BJ (cell line): ENCODE measurements at places on chromosomes 5 and 9. TPM values are rescaled to one million over a fixed set of nuclear protein-coding genes. Genes with fewer than 3 reads are reported as not detected.

Gene SYK
- not detected in 2 replicates for polyA plus RNA-seq

Gene PTGDS
- polyA plus RNA-seq: 0.31 and 0.58 TPM in 2 replicates

Gene NUTM2G
- not detected in 2 replicates for polyA plus RNA-seq

Gene RAB3C
- polyA plus RNA-seq: not detected in 2 replicates

Gene ADAMTS6
- 26.2 and 28.0 TPM in 2 replicates for polyA plus RNA-seq

Gene C7
- polyA plus RNA-seq: 0.28 and 0.31 TPM in 2 replicates

Gene GNG10
- polyA plus RNA-seq: 48.4 and 68.0 TPM in 2 replicates

Gene ACOT12
- polyA plus RNA-seq: 0.18 TPM in 1 of 2 replicates, not detected in the other

Gene GFI1B
- 0.16 TPM in 1 of 2 replicates, not detected in the other for polyA plus RNA-seq

Gene TAS2R1
- polyA plus RNA-seq: 0.06 and 0.54 TPM in 2 replicates

Gene AFAP1L1
- 1.2 and 1.3 TPM in 2 replicates for polyA plus RNA-seq

Gene NFIL3
- polyA plus RNA-seq: 6.9 and 11.4 TPM in 2 replicates

Gene LIX1
- not detected in 2 replicates for polyA plus RNA-seq

Gene SLC27A6
- 0.06 and 0.10 TPM in 2 replicates for polyA plus RNA-seq

Gene CARTPT
- polyA plus RNA-seq: not detected in 2 replicates

Gene KCNV2
- not detected in 2 replicates for polyA plus RNA-seq

Gene ADAMTS13
- polyA plus RNA-seq: 1.3 and 2.4 TPM in 2 replicates

Gene FBP2
- polyA plus RNA-seq: not detected in 2 replicates

Gene IGFBPL1
- polyA plus RNA-seq: 0.37 and 0.69 TPM in 2 replicates

Gene CKMT2
- polyA plus RNA-seq: 0.10 and 0.17 TPM in 2 replicates

Gene GDA
- polyA plus RNA-seq: not detected in 2 replicates

Gene HSD17B3
- polyA plus RNA-seq: 0.05 TPM in 1 of 2 replicates, not detected in the other

Gene UBE2B
- 17.6 and 45.2 TPM in 2 replicates for polyA plus RNA-seq

Gene BAAT
- polyA plus RNA-seq: 0.04 TPM in 1 of 2 replicates, not detected in the other

Gene SV2C
- not detected in 2 replicates for polyA plus RNA-seq
